ENCODE measurements at places on chromosomes 2 and 18.

- DNase-seq: no peak
Measured at GRCh38 chr2:212628586-212628985, 90.0 kb upstream of the ERBB4 start.

GRCh38 chr18:58362027-58362575 lies 266.8 kb downstream of the ALPK2 start:
- no peak for DNase-seq

GRCh38 chr2:118643294-118643693 lies 204.2 kb downstream of the EN1 start:
- no peak for DNase-seq

DNA sequence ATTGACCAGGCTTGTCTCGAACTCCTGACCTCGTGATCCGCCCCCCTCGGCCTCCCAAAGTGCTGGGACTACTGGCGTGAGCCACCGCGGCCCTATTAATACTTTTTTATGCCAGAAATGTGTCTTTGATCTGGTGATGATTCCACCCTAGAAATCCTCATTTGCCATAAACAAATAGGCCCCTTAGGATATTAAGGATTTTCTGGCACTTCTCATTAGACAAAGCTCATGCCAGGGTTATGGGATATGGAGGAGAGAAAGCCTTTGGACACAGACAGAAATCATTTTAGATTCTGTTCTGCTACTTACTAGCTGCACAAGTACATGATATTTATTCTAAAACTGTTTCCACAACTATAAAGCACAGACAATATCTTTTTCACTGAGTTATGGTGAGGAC lies 24.1 kb downstream of the SLC40A1 start:
- DNase-seq: no peak

DNA sequence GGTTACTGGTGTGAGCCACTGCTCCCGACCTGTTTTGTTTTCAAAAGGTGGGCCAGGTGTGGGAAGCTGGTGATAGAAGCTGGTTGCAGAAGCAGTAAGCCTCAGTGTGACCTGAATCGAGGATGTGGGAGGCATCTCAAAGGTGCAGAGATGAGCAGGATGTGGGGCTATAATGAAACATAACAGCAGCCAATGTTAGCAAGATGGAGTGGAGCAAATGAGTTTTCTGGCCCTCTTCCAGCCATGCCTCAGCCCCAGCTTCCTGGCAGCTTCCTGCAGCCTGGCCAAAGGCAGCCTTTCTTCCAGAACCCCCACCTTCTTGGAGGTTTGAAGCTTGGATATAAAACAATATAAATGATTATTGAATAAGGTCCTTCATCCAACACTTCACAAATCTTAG lies 184.8 kb downstream of the NCK2 start:
- DNase-seq: peak; percentile 16

DNA sequence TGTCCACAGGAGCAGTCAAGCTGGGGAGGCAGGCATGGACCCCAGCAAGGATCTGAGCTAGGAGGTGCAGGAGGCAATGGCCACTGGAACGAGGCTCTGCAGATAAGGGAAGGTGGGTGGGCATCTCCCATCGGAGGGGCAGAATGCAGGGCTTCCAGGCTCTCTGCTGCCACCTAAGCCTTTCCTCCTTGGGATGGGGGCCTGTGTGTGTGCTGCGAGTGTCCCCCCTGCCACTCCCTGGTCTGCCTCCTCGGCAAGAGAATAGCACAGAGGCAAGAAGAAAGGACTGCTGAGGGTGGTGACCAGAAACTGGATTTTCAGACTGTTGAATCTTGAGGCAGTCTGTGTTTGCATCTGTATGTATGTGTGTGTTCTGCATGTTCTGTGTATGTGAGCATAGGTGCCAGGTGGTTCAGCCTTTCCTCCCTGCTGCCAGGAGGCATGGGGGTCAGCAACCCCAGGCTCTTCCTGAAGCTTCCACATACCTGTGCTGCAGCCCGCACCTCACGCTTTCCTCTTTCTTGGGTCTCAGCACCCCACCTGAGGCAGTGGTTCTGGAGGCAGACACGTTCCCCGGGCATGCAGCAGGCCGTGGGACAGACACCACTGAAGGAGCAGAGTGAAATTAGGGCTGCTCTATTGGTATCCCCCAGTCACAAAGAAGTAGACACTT lies 86.7 kb downstream of the EPAS1 start:
- DNase-seq: no peak

DNA sequence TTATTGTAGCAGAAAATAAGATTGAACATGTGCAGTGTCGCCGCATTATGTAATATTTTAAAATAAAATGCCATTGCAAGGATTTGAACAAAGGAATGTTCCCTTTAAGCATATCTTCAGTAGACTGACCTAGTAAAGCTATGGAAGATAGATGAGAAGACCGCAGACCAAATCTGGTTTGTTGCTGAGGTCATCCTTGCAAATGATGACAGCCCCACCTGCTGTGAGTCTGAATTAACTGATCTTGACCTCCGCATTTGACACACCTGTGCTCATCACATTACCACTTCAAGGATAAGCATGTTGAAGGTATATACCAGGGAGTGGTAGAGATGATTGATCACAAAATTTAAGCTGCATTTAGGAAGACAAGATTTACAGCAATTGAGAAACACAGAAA lies 96.2 kb downstream of the NYAP2 start:
- peak; percentile 10 for DNase-seq

- DNase-seq: no peak
Measured at GRCh38 chr18:75204732-75205513, 4.0 kb downstream of the PTGR3 start.

DNA sequence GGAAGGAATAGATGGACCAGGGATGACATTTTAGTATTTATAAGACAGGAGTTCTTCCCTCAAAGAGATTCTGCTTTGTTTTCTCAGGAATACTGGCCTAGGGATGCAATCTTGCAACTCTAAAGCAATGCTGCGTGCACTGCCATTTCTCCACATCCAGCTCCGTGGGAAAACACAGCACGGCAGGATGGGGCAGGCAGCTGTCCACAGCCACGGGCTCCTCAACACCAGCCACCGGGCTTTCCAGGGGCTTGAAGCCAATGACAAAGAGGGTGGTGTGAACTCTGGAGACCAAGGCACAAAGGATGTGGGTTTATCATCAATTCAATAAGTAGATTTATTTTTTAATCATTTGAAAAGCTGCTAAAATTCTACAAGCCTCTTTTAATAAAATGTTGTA lies 49.3 kb downstream of the CABYR start:
- DNase-seq: no peak

DNA sequence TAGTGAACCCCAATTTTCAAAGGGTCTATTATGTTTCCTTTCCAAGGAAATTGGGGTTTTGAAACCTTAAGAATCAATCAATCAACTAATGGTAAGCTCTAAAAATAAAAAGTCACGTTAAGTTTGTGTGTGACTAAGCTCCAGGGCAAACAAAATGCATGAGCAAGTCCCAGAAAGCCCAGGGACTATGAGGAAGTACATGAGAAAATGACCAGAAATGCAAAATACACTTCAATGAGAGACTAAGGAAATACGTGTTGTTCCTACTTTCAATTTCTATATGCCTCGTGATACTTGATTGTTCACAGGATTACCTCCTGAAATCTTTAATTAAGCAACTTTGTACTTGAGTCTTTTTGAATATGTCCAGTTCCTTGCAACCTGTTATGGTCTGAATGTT lies 684.4 kb upstream of the SYT4 start:
- no peak for DNase-seq

DNA sequence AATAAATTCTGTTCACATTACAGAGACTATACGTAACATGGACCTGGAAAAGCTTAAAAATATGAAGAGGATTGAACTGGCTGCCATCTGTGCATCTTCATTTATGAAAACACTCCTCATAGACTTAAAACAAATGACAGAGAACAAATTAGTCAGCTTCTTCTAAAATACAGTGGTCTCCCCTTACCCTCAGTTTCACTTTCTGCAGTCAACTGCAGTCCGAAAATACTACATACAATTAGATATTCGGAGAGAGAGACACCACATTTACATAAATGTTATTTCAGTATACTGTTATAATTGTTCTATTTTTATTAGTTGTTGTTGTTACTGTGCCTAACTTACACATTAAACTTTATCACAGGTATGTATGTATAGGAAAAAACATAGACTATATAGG lies 6.5 kb downstream of the RNF103 start:
- DNase-seq: no peak

- no peak for DNase-seq
Measured at GRCh38 chr2:41320491-41320890, 727.3 kb upstream of the PKDCC start.

- DNase-seq: no peak
Measured at GRCh38 chr2:224930124-224930523, 112.1 kb downstream of the DOCK10 start.

DNA sequence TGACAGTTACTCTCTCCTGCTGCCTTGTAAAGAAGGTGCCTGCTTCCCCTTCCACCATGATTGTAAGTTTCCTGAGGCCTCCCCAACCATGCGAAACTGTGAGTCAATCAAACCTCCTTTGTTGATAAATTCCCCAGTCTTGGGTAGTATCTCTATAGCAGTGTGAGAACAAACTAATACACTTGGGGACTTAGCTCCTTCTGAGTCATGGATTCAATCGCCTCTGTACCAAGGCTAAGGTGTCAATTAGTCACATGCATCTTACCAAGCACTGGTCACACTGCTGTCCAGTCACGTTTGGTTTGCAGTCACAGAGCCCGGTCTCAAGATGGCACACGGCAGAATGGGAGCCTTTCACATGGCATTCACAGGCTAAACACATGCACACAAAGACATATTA lies 100.6 kb downstream of the LAMA1 start:
- no peak for DNase-seq

DNA sequence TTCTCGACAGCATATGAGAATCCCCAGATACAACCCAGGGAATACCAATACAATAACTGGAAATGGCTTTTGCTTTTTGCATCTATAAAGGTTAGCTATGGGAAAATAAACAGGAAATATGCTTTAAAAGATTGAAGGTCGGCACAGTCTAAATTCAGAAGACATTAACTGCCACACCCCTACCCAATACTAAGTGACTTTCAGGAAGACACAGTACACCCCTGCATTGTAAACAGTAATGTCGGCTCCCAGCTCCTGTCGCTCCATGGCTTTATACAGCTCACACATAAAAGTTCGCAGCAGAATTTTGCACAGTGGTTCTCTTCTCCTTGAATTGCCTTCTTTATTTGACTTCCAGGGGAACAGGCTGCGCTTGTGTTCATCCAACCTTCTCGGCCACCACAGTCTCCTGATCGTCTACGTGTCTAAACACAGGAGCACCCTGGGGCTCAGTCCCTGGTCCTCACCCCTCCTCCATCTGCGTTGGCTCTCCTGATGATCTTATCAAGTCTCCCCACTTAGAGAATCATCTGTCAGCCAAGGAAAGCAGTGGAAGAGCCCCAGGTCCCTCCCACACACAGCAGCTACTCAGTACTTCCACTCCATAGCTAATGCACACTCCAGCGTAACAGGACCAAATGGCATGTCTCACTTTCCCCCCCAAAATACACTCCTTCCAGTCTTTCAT lies 22.7 kb downstream of the CYB5A start:
- DNase-seq: no peak

DNA sequence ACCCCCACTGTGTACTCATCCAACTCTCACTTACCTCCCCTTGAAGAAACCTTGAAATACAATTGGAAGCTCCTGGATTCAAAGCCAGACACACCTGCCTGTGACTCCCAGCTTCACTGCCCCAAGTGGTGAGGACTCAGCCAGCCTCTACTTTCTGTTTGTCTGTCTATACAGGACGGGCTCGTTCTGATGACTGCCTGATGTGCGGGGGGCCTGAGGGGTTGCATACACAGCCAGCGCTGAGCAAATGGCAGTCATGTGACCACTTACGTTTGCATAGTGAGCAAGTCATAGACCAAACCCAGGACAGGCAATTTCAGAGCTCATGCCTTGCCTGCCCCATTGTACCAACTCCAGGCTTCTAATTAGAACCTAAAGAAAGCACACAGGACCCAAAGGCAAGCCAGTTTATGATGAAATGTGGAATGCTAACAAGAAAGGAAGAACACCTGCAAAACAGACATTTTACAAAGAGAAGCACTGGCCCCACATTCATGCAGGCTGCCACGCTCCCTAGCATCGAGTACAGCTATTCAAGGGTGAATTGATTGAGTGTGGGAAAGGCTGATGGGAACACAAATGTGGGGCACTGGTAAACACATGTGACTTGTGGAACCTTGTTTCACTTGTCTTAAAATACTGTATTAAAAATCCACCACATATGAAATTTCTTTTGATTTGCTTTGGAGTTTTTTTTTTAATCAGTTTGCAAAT lies 137.8 kb downstream of the LNPK start:
- no peak for DNase-seq

DNA sequence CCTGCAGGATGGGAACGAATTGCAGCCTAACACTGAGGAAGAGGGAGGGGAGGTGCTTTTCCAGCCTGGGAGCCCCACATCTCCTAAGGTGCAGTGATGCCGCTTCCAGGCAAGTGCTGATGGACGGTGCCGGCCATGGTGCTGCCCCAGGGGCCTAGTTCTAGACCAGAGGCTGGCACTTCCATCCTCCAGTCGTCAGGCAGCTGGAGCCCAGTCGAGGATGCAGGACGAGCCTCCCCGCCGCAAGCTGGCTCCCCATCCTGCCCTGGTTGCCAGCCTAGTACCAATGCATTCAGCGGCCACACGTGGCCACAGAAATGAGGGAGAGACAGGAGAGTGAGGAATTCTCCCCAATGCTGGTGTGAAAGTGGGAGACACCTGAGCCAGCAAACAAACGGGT lies 413.5 kb downstream of the ZNF516 start:
- DNase-seq: no peak

DNA sequence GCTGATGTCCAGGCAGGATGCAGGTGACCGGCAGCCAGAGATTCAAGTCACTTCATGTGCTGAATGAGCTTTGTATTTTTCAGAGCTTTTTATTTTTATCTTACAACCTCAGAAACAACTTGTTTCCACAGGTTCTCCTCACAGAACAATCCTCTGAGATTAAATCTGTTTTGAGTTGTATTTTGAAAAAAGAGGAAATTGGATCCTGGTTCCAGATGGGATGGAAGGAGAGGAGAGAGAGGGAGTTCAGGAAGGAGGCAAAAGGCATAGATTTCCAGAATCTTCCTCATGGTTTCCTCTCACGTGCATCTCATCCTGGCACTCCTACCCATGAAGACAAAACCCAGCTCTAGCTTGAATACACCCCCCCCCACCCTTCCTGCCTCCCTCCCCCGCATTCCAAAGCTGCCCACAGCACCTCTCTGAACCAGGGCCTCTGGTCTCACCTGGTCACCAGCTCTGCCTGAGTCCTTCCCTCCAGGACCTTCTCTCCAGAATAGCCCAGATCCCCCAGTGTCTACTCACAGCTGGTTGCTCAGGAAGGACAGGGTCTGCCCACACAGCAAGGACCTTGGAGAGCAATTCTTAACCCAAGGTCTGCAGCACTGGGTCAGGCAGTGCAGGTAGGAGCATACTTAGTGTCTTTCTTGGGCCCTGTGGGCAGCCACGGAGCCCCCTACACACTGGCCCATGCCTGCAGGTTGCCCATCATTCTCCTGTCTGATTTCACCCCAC lies 104.7 kb downstream of the ZFP36L2 start:
- DNase-seq: no peak

DNA sequence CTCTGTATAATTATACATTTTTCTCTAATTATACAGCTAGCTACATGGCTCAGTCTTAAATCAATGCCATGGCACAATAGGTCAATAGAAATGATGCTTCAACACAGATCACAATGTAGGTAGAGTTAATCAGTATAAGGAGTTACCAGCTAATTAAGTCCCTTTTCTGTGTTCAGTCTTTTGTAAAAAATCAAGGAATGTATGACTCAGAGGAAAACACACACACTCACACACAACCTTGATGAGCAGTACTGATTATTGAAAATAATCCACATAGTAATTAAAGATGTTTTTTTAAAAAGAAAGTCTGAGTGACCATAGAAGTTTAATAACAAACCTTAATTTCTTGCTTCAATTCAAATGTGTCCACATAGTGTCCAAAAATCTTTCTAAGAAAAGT lies 691.3 kb downstream of the LRP1B start:
- no peak for DNase-seq
